ENCODE measurements at places on chromosomes 2 and 18. TPM values are rescaled to one million over a fixed set of nuclear protein-coding genes. Genes with fewer than 3 reads are reported as not detected.

CCL20 gene
- not detected for total RNA-seq

TWSG1 gene
- total RNA-seq = 25.3 TPM

SLC9A4 gene
- 0.62 TPM for total RNA-seq

ZNF892 gene
- 31.7 TPM for total RNA-seq

TOGARAM2 gene
- under 0.01 TPM for total RNA-seq

ZSCAN30 gene
- 17.5 TPM for total RNA-seq

DNAJC27 gene
- 14.3 TPM for total RNA-seq
